ENCODE measurements at places on chromosomes 4 and X. TPM values are rescaled to one million over a fixed set of nuclear protein-coding genes. Genes with fewer than 3 reads are reported as not detected.

GRCh38 chrX:21733705-21734104, 24.2 kb downstream of the SMPX start:
- H3K4me3 ChIP-seq: no peak overlapping the region
- no peaks in the 10 kb centered on the region for H3K36me3 ChIP-seq
- no peak for DNase-seq
- H3K27me3 ChIP-seq: no peaks in the 10 kb centered on the region

DNA sequence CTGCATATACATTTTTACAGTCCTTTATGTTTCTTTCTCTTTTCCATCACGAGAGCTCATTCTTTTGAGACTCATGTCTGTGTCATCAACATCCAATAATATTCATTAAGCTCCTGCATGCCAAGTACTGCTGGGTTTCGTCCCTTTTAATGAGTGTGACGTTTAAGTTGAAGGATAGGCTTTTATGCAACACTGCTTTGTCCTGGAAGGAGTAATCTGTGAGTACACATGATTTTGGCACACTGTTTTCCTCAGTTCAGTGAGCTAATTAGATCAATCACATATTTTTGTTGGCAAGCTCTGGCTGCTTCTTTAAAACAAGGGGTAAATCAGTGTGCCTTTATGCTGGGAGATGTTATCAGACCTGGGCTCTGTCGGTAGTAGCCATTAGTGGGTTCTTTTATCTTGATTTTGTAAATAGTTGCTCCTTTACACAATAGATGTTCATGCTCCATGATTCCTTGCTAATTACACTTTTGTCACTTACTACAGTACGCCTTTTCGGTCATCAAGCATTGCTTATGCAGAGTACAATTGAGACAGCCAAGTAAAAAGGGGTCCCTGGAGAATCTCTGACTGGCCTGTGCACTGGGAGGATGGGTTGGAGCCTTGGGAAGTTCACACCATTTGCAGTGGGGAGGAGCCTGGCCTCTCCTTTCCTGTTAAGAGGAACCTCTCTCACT, 132.6 kb downstream of the FHIP1A start:
- peak overlapping the region; percentile 34 for H3K4me3 ChIP-seq
- H3K27me3 ChIP-seq: no peaks in the 10 kb centered on the region
- H3K4me1 ChIP-seq: peaks cover 18% of the 10 kb centered on the region

- no peaks in the 10 kb centered on the region for H3K36me3 ChIP-seq
- peaks cover 17% of the 10 kb centered on the region for H3K4me1 ChIP-seq
- DNase-seq: no peak
Observed at GRCh38 chr4:17785858-17786257, 4.4 kb upstream of the FAM184B start.

DNA sequence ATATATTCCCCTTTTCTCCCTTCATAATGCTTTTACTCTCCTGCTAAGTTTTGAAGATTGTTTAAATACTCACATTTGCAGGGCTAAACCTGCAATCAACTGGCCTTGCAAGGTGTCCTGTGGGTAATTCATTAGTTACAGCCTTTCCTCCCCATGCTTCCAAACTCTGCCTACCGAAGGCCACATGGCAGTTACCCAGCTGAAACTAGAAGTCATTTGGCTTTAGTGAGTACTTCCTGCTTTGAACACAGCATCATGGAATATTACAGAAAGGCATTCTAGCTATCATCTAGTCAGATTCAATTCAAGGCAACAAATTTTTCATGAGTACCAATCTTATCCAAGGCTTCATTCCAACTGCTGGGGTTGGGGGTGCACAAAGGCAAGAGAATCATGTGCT, 55.6 kb downstream of the SRPX start:
- H3K36me3 ChIP-seq: peaks cover 3% of the 10 kb centered on the region
- no peak for DNase-seq
- no peak overlapping the region for H3K4me3 ChIP-seq
- H3K27me3 ChIP-seq: no peaks in the 10 kb centered on the region
- H3K4me1 ChIP-seq: no peaks in the 10 kb centered on the region

DNA sequence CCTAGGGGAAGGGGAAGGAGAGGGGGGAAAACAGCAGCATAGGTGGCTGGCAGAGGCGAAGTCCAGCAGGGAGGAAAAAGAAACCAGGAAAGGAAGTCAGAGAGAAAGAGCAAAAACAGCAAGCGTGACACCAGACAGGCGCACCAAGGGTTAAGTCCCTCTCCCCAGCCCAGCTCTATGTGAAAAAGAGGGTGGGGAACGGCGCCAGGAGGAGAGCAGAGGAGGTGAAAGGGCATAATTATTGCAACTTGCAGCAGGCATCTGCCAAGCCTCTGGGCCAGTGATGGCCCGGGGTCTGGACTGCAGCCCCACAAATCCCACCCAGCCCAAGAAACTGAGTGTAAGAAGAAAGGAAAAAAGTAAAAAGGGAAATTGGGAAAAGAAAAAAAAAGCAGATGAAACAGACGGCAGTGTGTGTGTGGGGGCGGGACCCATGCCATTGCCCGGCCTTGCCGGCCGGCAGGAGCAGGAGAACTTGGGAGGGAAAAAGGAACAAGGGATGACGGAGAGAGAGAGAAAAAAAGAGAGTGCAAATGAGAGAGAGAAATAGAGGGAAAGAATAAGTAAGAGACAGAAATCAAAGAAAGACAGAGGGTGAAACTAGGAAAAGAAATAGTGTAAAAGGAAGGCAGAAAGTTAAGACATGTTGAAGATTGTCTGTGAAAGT, 14.1 kb upstream of the RHOXF2 start:
- no peak for DNase-seq
- H3K4me3 ChIP-seq: no peak overlapping the region
- H3K36me3 ChIP-seq: no peaks in the 10 kb centered on the region
- no peak overlapping the region for H3K27ac ChIP-seq

DNA sequence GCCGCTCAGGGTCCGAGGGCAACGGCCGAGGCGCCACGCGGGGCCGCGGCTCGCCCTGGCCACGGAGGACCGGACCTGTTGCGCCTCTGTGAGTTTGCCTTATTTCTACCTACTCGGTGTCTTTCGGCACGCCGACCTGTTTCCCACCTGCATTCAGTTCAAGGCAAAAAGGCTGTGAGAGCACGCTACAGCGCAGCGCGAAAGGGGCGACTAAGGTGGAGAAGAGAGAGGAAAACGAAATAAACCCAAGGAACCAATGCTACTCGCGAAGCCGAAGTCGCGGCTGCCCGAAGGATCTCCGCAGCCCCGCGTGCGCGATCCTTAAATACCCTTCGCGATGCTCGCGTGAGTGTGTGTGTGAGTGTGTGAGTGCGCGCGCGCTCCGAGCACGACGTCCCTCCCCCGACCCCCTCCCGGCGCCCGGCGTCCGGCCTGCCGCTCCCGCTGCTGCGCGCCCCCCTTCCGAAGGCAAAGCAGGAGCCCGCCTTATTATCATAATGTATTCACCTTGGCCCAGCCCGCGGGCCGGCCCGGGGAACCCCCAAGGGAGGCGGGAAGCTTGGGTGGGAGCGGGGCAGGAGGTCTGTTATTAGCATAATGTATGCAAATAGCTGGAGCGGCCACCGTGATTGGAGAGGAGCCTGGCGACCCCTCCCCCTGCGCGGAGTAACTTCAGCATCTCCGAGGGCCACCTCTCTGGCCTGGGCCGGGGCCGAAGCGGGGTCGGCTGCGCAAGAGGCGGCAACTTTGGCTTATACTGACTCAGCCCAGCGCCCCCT, at the start of gene COL25A1:
Gene COL25A1 (minus strand): TSS at position 298 of the 779 bp plus-strand sequence.
- H3K4me3 ChIP-seq: peak within 1 kb of the TSS; percentile 82
- no peak within 1 kb of the TSS for H3K27ac ChIP-seq
- H3K36me3 ChIP-seq: no peaks in the 10 kb centered on the region
- peak; percentile 57 for DNase-seq
- peaks cover 7% of the 10 kb centered on the region for H3K27me3 ChIP-seq

GRCh38 chr4:174461466-174462106, 60.7 kb downstream of the HPGD start:
- peaks cover 11% of the 10 kb centered on the region for H3K4me1 ChIP-seq
- no peak overlapping the region for H3K4me3 ChIP-seq
- H3K36me3 ChIP-seq: no peaks in the 10 kb centered on the region
- DNase-seq: no peak

MTTP gene
- total RNA-seq: 0.29 TPM

ERAS gene
- not detected for total RNA-seq

MAGEA12 gene
- total RNA-seq: 0.98 TPM

AMBN gene
- total RNA-seq: not detected
